Cortex of kidney (tissue), 1 donor: ENCODE measurements at places on chromosomes 12 and 14.

DNA sequence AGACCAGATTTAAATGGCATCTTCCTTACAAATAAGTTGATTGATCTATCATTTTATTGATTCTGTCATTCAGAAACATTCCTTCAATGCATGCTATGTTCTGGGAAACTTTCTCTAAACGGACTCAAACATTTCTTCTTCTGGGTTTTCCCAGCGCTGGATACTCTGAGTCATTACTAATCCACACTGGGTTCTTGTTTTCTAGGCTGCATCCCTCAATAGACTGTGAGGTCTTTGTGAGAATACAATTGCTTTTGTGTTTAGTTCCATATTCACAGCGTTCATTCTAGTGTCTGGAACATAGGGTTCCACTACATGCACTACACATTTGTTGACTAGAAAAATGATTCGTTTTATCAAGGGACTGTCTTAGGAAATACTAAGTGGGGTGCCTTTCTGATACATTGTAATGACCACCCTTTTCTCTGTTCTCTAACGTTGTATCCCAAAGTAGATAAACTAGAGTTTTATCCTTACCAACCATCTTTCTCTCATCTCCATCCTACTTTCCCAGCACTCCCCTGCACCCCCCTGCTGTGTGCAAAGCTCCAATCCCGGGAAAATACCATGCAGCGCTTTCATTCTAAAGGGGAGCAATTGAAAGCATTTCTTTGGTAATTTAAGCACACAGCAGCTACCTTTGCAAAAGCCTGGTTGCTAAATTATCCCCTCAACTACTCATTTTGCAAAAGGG is 878.7 kb downstream of the DIO2 start:
- DNase-seq, result no peak

GRCh38 chr12:66132408-66132807 is 1.9 kb upstream of the LLPH start:
- DNase-seq, result no peak

DNA sequence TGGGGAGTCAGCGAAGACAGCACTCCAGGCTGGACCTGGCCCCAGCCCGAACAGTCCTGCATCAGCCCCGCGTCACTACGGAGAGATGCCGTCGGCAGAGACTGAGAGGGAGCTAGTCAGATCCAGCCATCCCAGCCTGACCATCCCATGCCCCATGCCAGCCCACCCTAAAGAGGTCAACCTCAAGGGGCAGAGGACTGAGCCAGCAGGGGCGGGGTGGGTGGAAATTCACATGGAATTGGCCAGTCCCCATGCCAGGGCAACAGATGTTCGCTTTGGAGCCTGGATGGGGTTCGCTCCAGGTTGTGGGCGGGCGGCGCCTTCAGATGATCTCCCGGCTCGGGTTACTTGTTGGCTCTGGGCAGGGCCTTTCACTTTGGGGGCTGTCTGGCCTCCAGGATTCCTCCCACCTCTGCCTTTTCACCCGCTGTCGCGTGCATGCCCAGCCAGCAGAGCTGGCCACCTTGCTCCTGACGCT is 154.3 kb downstream of the TSPAN9 start:
- DNase-seq, result no peak

- DNase-seq, result no peak
Measured at GRCh38 chr14:87566991-87567390, 426.0 kb downstream of the GALC start.

- no peak for DNase-seq
Measured at GRCh38 chr12:47787596-47788319, 14.7 kb downstream of the SLC48A1 start.

DNA sequence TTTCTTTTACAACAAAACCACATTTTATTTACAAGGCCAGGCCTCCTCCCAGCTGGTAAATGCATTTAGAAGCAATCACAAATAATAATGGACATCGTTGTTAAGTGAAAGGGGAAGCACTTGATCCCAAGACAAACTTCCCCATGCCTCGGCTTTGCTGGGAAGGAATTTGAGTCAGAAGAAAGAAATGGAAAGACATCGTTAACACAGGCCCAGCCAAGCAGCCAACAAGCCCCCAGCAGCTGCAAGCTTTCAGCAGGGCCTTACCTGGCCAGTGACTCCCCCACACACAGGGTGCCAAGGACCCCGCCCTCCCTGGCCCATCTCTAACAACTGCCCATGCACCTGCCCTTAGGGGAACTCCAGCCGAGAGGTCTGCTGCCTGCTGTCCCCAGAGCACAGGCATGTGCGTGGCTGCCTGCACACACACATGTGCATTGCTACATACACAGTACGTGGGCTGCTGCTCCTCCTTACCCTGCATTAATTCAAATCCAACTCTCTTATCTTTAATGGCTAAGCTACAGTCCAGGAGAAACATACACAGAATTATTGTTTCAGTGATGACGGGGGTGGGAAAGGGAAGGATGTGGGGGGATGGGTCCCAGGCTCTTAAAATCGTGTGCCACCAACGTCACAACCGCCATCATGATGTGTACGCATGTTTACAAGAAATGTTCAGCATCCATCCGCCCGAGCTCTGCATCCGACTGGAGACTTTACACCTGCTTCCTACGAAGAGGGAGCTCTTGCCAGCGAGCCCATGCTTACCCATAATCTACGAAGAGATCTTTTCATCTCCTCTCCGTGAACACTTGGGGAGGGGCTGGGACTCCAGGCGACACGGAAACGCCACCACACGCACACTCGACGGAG is 9.8 kb downstream of the BCL11B start:
- no peak for DNase-seq

DNA sequence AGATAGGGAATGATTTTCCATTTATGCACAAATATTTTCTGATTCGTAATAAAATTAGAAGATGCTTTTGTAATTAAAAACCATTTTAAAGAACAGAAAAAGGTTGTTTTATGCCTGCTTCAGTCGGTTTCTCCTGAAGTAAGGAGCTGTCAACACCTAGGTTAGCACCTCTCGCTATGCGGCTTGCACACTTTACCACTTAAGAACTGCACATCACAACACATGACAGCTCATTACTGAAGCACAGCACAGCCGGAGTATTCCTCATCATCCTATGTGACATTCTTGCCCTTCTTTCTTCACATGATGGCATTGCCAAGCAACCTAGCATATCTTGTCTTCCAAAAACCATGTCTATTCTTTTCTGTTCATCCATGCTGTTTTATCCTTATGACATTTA is 5.4 kb upstream of the WIF1 start:
- no peak for DNase-seq

DNA sequence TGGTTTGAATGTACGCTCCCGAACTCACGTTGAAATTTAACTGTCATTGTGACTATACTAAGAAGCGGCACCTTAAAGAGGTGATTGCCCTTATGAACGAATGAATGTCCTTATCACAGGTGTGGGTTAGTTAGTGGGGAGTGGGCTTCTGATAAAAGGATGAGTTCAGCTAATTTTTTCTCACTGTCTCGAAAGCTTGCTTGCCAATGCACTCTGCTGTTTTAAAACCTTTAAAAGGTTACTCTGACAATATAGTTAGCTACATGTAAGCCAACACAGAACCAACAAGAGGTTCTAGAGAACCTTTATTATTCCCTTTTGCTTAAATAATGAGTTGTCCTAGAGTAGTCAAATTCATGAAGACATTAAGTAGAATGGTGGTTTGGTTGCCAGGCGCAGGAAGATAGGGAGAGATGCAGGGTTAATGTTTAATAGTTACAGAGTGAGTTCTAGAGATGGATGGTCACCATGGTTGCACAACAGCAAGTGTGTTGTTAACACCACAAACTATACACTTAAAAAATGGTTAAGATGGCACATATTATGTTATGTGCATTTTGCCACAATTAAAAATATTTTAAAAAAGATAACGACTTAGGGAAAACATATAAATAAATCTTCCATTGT is 26.3 kb downstream of the RTN1 start:
- DNase-seq, result no peak

GRCh38 chr14:61475316-61475715 is 153.9 kb downstream of the PRKCH start:
- DNase-seq, result no peak

DNA sequence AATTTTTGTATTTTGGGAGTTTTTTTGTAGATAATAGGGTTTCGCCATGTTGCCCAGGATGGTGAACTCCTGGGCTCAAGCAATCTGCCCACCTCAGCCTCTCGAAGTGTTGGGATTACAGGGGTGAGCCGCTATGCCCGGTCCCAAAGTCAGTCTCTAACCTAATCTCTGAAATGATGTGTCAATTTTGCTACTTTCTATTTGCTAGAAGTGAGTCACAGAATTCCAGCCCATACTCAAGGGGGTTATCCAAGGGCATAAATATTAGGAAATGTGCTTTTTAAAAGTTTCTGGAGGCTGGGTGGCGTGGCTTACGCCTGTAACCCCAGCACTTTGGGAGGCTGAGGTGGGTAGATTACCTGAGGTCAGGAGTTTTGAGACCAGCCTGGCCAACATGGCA is 40.5 kb downstream of the RESF1 start:
- DNase-seq, result no peak

DNA sequence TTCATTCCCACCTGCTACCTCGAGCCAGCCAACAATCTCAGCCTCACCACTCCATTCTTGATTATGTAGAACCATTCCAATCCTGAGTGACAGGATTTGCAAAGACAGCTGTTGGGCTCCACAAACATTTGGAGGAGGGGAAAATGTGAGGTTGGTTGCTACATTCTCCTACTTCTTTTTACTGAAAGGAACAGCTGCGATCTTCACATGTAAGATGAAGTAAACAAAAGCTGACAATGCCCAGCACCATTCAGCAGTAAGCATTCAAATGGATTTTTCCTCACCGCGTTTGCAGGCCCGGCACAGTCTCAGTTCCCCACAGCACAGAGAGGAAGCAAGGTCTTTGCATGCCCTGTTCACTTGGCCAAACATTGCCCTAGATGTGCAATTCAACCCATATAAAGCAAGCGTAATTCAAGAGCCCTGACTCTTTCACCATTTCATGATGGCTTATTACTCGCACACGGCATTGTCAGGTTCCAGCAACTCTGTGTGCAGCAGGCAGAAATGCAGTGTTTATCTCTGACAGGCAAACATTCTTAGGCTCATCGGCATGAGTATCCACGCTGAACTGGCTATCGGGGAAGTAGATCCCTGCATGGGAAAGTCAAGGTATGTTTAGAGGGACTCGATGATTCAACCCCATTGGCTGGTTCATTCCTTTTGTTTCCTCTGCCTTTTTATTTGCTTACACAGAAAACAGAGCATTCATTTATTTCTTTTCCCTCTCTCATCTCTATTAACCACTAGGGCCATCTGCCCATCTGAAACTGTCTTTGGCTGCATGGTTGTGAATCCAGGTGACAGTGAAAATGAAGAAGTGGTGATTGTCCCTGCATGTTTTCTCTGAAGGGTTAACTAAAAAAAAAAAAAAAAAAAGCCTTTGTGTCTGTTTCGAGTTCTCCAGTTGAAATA is 236.1 kb upstream of the PLEKHG7 start:
- DNase-seq, result no peak

DNA sequence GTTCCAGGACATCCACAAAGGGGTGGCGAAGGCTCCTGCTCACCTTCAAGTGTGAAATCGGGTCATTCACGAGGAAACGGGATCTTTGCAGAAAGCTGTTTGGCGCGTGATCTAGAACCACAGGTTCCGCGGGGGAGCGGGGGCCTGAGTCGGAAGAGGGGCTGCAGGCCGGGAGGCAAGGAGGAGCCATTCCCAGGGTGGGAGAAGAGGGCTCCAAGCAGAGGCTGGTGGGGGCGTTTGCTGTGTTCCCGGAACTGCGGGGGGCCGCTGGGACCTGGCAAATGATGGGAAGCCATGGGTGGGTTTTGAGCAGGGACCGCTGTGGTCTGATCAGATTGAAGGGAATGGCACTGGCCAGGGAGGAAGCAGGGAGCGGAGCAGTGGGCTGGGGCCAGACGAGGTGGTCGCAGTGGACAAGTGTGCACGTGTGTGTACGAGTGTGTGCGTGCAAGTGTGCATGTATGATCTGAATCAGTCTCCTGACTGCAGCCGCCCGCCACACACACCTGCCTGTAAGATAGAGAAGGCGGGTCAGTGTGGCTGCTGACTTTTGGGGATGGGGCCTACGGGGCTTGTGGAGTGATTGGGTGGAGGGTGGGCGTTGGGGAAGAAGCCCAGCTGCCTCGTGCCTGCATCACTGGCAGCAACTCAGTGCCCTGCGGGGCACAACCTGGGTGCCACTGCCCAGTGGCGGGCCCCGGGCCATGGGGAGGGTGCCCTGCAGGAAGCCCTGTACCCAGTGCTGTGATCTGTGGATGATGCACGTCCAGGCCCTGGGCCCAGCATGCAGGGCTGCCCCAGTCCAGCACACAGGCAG is 141.9 kb downstream of the KIF26A start:
- DNase-seq, result no peak

DNA sequence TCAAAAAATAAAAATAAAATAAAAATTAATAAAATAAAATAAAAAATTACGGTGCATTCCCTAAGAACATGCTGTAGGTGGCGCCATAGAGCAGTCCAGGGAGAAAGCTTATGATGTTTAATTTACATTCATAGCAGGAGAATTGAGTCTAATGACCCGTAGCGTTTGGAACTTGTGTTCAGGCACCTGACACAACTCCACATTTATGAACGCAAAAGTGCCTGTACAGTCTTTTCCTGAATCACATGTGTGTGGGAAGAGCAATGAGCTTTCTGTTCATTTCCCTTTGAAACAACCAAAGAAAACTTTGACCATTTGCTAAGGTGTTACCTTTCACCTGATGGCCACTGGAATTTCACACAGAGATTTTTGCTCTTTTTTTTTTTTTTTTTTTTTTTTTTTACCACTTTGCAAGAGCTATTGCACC is 60.6 kb upstream of the KCNA1 start:
- no peak for DNase-seq

DNA sequence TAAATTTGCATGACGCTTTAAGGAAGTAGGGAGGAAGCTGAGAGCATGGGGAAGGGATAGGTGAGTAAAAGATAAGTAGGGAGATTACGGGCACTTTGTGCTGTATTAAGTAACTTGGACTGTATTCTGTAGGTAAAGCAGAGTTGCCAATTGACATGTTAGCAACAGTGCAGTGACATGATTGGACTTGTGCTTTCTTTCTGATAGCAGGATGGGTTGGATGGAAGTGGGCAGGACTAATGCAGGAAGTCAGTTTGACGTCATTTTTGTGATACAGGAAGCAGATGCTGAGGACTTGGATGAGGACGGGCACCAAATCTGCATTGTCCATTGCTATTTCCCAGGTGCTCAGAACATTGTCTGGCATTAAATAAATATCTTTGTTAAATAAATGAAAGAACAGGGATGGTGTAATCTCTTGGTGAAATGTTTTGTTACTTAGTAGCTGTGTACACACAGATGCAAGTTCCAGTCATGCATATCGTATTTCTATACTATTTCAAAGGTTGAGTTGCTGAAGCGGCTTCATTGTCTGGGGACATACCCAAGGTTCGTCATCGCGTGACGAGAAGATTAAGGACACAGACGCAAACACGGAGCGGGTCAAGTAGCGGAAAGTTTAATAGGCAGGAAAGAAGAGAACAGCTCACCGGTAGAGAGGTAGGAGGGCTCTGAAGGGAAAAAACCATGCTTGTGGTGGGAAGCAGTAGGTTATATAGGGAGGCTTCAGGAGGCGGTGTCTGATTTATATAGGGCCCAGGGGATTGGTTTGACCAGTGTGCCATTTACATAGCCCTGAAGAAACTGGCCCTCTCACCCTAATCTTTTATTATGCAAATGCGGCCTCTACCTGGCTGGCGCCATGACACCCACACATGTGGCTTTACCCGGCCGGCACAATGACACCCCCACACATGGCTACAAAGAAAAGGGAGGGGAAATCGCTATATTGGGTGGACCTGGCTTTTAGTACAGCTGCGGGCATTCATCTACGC is 30.7 kb downstream of the GUCY2C start:
- DNase-seq, result no peak
